Cardiac septum (tissue), 1 donor: ENCODE measurements at places on chromosomes 5 and 9. TPM values are rescaled to one million over a fixed set of nuclear protein-coding genes. Genes with fewer than 3 reads are reported as not detected.
A peak's percentile ranks its signal among the peaks of the same experiment; 100 is the strongest.

- no peak for DNase-seq
Observed at GRCh38 chr5:157308836-157309465, 43.0 kb downstream of the CYFIP2 start.

- DNase-seq = no peak
Observed at GRCh38 chr5:115766608-115767007, 49.9 kb downstream of the CDO1 start.

- DNase-seq = no peak
Observed at GRCh38 chr5:96024683-96025475, 63.2 kb upstream of the ELL2 start.

DNA sequence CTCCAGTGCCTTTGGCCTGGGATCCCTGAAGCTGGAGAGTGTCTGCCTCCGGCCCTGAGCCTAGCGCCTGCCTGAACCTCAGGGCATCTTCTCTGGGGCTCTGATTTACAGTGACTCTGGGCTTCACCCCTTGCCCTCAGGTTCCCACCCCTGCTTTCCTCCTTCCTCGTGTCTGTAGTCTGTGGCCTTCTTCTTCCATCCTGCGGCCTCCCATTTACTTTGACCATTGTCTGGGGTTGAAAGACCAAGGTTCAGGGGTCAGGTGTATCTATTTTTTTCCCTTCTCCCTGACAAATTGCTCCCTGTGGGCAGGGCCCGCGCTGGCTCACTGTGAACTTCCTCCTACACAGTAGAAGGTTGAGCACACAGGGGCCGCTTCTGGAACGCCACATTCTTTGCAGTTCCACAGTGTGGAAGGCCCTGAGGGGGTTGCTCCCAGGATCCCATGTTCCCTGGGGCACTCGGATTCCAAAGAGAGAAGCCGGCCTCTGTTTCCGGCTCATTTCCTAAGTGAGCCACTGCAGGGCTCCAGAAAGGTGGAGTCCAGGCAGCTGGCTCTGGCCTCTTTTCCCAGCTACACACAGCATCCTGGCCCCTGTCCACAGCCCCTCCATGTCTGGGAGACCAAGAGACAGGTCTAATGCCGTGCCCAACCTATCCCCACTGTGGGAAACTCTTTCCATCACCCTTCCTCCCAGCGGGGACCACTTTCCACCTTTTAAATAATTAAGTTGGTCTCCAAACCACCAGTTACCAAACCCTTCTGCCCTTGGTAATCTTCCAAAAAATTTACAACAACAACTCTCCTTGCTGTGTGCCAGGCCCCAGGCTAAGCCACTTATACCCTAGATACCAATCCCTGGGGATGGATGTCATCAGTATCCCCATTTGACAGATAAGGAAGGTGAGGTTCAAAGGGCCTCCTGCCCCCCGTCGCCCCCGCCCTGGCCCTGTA lies 140.3 kb upstream of the IER5L start:
- DNase-seq = peak; percentile 73

- DNase-seq = no peak
Observed at GRCh38 chr5:136127560-136127959, 5.1 kb upstream of the SMAD5 start.

DNA sequence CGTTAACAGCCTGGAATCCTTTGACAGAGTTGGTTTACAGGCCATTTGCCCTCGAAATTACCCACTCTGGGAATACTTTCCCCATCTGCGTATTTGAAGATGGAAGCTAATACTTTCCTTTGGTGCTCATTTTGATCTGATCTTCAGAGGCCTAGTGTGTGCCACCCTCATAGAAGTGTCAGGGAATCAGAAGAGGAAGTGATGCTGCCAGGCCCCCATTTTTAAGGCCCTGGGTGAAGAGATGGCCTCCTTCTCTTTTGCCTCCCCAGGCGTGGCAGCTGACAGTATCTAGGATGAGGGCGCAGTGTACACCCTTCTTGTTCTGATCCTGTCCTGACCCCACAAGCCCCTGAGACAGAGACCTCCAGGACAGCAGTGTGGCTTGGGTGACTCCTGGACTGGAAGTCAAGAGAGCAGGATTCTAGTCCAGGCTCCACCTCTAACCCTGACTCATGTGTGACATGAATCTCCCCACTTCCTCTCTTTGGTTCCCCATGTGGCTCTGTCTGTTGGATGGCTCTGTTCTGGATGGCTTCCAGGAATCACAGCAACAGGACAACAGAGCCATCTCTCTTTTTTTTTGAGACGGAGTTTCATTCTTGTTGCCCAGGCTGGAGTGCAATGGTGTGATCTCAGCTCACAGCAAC lies 27.8 kb downstream of the CSF1R start:
- DNase-seq = no peak

DNA sequence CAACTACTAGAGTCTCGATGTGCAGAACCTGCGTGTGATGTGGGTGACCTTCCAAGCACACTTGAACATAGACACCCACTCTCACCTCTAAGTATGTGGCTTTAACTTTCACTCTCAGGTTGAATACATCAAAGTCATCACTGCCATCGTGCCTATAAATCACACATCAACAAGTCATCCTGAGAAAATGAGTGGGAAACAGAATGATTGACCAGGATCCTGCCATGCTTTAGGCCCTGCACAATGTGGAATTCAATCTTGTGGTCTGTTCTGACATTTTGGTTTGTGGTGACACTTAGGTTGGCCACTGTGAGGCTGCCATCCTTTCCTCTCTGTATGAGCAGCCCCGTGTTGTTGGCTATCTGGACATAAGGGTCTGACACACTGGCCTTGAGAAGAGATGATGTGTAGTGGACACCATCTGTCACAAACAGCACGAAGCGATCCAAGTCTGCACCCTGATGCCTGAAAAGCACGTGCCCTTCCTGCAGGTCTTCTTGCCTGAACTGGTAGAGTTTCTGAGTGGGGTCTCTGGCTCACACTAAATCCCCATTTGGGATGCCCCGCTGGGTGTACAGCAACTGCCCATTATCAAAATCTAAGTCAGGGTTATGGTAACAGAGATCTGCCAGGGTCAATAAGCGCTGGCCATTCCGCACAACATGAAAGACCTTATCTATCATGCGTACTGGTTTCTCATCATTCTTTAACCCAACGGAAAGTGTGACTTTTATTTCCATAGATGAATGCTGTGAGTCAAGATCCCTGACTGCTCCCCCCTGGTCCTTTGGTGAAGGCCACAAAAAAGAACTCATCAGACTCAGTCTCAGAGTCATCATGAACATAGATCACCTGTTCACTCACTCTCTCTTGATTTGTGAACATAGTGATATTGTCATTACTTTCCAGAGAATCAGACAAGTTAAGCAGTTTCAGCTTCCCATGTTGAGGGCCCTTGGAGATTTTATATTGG lies 116.6 kb downstream of the ESM1 start:
- no peak for DNase-seq

Gene CDC20B
- total RNA-seq = not detected

DNA sequence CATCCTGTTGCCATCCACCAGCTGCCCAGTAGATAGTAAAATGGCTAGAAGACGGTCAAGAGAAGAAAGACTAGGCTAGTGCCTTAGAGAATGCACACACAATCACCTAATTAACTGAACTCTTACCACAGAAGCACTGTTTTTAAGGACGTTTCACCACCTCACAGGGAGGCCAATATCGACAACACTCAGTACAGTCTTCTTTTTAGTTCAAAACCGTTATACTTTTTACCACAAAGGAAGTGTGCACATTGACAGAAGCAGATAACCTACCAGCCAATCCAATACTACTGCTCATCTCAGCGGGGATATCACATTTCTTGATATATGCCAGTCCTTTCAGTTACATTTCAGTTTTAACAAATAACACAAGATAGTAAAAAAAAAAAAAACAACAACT lies 122.3 kb downstream of the GNAQ start:
- no peak for DNase-seq

DNA sequence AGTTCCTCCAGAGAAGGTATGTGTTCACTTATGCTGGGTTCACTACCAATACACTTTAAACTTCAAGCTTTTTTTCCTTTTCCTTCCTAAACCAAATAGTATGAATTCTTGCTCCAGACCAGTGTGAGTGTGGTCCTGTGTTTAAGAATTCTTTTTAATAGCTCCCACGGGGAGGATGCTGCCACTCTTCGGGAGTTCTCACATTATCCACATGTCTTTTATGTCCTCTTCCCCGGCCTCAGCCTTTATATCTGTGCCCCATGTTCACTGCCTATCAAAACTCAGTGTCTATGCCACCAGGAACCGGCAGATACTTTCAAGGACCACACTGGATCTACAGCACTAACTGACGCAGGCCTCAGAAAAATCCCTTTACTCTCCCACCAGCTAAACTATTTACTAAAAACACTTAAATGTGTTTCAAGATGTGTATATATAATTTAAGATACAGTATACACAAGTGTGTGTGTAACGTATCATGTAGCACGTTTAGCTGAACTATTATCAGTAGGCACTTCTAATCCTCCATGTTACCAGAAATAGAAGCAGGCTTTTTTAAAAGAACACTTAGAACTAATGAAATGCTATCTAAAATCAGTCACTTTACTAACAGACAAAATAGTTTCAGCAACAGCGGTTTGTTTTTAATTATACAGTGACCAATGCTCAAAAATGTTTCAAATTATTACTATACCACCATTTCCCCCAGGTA lies 88.0 kb downstream of the PLPP1 start:
- DNase-seq = no peak

- DNase-seq = no peak
Observed at GRCh38 chr9:90722071-90722470, 79.4 kb upstream of the DIRAS2 start.

DNA sequence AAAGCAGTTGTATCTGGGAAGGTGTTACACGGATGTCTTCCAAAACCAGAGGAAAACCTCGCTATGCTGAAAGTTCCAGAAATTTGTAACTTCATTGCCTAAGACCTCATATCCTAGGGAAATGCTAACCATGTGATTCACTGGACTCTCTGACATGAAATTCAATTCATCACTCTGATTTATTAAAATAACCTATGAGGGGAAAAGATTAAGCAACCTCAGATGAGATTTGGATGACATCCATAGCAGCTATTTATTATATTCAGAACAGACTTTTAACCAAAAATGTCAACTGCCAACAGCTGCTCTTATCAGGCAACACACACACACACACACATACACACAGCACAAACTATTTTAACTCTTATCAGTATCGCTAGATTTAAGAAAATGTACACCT lies 1006.4 kb upstream of the CTNND2 start:
- no peak for DNase-seq

- DNase-seq = no peak
Observed at GRCh38 chr9:7707934-7708333, 91.6 kb downstream of the DMAC1 start.

DNA sequence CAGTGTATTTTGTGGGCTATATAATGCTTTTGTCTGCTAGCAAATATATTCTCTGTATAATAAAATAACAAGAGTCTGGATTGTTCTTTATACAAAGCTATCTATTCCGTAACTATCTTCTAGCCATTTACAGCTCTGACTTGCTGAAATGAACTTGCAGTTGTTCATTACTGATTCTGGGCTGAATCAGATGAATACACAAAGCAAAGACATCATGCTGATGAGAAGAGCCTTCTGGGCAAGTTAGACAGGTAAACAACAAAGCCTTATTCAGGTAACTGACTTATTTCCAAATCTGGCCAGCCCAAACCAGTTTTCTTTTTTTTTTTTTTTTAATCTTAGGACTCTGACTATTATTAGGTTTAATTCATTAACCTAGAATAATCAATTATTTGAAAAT lies 255.5 kb downstream of the KIAA0825 start:
- no peak for DNase-seq

- peak; percentile 75 for DNase-seq
Observed at GRCh38 chr9:121201045-121201737, 478 bp downstream of the RAB14 start.

- DNase-seq = no peak
Observed at GRCh38 chr5:77881528-77881927, 105.4 kb upstream of the TBCA start.

Gene C9
- total RNA-seq = not detected

GRCh38 chr9:107513464-107514100 lies 24.0 kb upstream of the KLF4 start:
- DNase-seq = no peak

DNA sequence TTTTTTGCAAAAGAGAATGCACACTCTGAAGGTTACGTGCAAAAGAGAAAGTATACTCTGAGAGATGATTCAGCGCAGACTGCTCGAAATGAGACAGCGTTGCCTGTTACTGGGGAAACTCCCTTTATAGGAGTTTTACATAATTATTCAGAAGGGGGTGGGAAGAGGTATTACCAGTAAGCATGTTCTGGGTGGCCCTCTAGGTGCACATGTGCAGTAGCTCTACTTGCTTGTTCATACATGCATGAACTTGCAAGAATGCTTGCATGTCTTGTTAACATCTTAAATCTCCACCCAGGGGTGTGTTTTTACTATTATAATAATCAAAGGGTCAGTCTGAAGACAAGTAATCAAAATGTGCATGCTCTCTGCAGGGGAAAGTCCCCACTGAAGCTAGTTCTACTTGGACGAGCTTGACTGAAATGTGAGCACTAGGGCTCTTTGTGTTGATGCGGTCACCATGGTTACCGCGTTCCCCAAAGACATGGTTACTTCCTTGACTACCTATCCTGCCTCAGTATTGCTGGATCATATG lies 75.5 kb downstream of the SGCD start:
- DNase-seq = no peak

Gene CCNI2
- total RNA-seq = not detected

- DNase-seq = peak; percentile 50
Observed at GRCh38 chr9:38358390-38359296, 33.9 kb upstream of the ALDH1B1 start.

GRCh38 chr9:38350529-38350928 lies 42.0 kb upstream of the ALDH1B1 start:
- DNase-seq = no peak

DNA sequence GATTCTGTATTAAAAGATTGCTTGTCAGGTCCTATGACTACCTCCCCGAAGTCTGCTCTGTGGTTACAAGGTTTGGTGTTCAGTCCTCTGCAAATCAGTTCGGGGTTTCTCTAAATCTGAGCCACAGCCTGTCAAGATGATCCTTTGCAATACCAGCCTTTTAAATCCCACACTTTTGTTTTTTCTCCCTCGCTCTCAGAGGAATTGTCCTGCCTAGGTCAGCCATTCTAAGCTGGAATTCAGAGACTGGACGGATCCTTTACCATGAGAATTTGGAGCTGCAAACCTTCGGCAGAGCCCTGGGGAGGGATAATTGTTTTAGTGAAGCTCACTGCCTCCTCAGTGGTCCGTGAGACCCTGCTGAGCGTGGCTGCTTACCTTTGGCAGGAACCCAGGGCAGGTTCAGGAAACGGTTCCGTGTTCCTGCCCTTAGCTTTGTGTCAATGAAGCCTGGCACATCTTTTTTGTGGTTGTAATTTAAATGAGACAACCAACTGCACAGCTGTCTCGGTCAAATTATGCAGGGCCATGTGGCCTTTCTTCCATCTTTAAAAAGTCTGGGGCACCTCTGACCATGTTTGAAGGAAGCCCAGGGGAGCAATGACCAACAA lies 47.2 kb downstream of the EBF1 start:
- DNase-seq = no peak

DNA sequence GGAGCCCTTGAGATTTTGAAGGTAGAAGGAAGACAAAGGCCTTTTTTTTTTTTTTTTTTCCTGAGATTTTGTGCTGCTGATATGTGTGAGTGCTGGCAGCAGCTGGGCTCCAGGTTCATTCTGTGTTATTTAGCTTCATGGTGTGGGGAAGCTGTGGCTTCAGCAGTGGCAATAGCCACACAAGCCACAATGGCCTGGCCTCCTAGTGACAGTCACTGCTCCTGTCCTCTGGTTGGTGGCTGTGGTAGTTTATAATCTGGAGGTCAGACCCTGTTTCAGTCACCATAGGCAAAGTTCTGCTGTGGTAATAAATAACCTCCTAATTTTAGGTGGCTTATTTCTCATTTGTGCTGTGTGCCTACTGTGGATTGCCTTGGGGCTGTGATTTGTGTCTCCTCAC lies 28.2 kb upstream of the GPR151 start:
- DNase-seq = no peak
